Stimulated activated CD4-positive, alpha-beta T cell treated with anti-CD3 and anti-CD28 coated beads, Interleukin-2, amount 100 ng/mL, for 24 hours (primary cell): ENCODE measurements at places on chromosomes 2 and 18.

- DNase-seq = no peak
These were observed 542.8 kb downstream of the IRS1 start for GRCh38 chr2:226256709-226257376.

DNA sequence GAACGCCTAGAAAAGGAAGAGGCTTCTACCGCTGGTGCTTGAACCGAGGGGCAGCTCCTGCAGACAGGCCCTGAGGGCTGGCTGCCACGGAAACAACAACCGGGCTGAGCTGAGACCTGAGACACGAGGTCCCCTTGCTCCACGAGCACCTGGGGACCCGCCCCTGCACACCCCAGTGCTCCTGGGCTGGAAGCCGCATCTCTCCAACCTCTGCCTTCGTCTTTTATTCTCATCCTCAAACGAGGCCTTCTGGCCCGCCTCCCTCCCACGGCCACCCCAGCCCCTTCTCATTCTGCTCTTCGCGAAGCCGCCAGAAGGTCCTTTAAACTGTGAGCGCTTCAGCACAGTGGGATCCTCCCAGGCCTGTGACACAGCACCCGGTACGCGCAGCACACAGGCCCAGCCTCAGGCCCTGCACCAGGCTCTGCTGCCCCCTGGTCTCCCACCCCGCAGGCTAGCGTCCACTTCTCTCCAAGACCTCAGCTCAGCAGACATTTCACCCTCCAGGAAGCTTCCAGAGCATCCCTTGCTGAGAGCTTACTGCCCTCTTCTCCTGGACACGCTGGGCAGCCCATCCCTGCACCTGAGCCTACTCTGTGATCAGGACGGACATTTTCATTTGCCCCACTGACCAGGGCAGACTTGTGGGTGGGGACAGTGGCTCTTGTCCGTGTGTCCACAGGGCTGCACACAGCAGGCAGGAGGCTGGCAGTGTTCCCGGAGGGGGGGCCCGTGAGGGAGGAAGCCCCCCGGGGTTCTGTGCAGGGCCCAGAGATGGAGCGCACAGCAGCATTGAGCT lies 149.7 kb downstream of the PXDN start:
- no peak for DNase-seq

DNA sequence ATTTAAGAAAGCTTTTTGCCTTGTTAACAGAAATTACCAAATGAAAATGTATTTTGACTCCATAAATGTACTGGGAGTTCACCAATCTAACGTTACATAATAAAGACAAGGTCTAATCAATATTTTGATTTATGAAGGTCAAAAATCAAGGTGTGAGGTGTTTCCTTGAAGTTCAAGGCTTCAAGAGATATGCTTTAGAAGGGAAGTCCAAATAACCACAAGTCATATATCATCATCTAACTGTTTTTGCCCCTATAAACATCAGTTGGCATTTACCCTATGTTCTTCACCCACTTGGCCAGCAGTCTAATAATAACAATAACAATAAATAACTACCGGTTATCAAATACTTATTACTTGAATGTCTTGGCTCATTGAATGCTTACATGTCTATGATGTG lies 196.1 kb upstream of the ID2 start:
- no peak for DNase-seq

GRCh38 chr18:34809451-34810072 lies 99.5 kb downstream of the DTNA start:
- no peak for DNase-seq

GRCh38 chr2:152606081-152606480 lies 111.2 kb downstream of the PRPF40A start:
- DNase-seq = no peak

- no peak for DNase-seq
These were observed 27.7 kb upstream of the FRZB start for GRCh38 chr2:182894174-182894573.

DNA sequence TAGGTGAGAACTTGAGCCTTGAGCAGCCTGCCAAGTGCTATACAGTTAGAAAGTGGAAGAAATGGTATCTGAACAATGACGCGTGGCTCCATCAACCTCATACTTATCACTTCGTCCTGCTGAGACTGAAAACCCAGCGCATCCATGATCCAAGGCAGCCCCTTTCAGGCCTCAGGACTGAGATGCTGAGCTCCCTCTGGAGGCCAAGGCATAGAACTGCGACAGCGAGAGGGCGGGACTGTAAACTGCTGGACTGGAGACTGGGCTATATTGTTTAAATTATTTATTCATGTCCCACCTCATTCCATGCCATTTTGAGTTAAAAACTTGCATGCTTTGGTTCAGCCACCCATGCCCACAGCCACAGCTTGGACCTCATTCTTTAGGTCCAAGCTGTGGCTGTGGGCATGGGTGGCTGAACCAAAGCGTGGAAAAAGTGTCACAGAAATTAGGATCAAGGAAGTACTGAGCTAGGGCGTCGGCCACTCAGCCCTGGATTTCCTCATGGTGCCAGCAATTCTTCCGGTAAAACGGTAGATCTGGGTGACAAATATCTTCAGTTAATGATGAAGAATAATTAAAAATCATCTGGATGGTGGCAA lies 195.5 kb downstream of the L3MBTL4 start:
- DNase-seq = no peak

DNA sequence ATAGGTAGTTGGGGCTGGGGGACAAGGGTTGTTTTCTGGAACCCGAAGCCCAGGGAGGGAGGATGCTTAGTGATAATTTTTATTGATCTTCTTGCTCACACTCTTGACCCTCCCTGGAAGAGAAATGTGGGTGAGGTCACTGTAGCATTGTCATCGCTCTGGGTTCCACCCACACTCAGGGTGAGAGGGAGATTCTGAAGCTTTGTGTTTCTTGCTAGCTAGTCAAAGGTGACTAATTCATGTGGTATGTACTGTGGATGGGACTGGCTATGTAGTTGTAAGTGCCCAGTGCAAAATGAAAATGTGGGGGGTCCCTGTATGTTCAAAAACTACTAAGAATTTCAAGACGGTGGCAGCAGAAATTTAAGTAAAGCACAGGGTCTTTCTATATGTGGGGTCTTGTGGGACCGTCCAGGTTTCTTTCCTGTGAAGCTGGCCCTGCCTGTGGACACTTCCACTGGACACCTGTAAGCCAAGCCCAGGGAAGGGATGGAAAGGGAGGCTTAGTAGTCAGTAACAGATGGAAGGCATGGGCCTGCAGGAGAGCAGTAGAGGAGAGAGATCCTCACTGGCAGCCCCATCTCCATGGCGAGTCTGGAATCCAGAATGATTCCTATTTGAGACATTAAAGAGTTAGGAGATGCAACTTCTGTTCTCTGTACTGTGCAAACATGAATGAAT lies 35.0 kb downstream of the TSN start:
- no peak for DNase-seq

DNA sequence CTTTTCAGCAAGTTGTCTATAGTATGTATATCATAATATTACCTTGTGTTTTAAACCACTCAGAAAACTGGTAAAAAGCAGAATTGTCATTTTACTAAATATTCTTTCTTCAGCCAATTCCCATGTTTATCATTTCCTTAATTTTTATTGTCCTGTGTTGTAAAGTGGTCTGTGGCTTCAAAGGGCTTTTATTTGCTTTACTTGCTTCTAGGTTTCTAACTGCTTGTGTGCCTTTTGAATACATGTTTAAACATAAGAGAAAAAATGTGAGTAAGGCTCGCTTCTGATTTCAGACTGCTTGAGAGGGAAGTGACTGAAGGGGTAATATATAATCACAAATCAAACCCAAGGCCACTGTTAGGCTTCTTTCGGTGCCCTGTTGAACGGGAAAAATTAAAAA lies 407.5 kb upstream of the NRP2 start:
- DNase-seq = no peak

DNA sequence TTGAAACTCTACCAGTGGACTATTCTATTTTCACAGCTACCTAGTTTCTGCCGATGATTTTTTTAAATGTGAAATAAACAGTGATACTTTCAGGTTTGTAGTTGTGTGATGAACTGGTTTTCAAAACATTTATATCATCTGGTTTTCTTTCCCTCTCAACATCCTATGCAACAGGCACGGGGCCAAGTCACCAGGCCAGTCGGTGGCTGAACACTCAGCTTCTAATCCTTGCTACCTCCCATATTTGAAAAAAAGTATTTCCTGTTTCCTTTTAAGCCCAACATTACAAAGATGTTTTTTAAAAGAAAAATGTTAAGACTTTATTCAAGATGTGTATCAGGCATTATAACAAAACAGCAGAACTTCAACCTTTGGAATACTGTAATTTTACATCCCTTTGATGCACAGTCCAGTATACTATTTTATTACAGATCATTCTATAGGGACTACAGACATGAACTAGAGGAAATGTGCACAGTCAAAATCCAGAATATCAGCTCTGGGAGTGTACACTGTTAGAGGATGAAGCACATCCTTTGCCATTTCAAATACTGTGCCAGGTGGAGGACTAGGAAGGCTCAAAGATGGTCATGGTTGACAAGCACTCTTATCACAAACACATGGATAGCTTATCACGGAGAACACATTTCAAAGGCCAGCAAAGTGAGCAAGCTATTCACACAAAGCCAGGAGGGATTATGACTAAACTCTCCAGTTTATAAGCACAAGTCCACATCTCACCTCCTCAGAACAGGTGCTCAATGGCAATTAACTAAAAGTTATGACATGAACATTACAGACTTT lies 14.6 kb downstream of the MRPL35 start:
- DNase-seq = no peak

- no peak for DNase-seq
These were observed 51.3 kb downstream of the ZNF516 start for GRCh38 chr18:76443519-76444445.

DNA sequence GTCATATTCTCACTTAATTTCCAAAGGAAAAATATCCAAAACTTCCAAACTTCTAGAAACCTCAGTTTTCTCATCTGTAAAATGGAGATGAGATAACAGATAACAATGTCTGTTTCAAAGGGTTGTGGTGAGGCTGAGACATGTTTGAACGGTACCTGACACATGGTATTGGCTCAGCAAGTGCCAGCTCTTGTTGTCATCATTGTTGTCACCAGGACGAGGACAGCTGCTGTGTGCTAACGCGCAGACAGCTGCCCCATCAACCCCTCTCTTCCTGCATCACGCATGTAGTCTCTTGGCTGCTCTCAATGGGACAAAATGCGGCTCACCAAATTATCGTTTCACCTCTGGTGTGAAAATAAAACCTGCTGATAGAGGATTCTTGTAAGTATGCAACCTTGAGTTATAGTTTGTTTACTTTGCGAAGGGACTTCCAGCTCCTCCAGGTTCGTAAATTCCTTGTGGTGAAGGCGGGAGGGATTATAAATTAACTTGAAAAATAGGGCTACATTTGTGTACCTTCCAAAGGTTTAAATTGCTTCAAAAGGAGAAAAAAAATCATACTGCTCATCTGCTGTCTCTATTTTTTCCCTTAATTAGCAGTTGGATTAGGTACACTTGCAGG lies 605.4 kb downstream of the BCL11A start:
- no peak for DNase-seq

GRCh38 chr2:217451666-217452065 lies 551.1 kb downstream of the TNS1 start:
- DNase-seq = no peak

GRCh38 chr2:16198166-16198912 lies 258.0 kb downstream of the MYCN start:
- DNase-seq = no peak

DNA sequence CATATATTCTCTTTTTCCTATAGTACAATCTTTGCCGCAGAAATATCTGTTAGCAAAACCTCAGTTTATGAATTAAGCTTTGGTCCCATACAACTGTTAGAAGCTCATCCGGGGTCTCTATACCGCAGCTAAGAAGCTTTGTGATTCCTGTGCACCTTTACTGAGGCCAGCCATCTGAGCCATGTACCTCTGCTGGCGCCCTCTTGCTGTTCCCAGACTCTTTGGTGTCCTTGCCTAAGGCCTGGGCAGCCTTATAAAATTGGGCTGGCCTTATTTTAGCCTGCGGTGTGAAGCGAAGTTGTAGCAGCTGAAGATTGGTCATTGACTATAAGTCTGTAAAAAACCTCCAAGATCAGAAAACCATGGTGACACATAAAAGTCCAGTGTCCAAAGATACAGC lies 1135.1 kb upstream of the CHAC2 start:
- DNase-seq = no peak

DNA sequence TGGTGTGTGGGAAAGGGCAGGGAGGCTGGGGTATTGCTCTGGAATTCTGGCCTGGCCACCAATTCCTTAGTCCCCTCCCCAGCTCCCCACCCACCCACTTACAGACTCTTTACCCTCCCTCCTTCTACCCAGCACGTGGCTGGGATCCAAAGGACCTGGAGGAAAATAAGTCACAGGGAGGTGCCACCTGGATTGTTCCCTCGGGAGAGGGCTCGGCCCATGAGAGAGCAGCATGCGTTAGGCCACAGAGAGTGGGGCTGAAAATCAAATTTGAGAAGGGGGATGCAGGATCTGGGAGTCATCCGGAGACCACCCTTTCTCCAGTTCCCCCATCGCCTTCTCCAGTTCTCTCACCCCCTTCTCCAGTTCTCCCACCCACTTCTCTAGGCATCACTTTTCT lies 3.0 kb downstream of the ASPRV1 start:
- DNase-seq = no peak

- no peak for DNase-seq
These were observed 862.2 kb upstream of the DDX18 start for GRCh38 chr2:116952254-116952653.

DNA sequence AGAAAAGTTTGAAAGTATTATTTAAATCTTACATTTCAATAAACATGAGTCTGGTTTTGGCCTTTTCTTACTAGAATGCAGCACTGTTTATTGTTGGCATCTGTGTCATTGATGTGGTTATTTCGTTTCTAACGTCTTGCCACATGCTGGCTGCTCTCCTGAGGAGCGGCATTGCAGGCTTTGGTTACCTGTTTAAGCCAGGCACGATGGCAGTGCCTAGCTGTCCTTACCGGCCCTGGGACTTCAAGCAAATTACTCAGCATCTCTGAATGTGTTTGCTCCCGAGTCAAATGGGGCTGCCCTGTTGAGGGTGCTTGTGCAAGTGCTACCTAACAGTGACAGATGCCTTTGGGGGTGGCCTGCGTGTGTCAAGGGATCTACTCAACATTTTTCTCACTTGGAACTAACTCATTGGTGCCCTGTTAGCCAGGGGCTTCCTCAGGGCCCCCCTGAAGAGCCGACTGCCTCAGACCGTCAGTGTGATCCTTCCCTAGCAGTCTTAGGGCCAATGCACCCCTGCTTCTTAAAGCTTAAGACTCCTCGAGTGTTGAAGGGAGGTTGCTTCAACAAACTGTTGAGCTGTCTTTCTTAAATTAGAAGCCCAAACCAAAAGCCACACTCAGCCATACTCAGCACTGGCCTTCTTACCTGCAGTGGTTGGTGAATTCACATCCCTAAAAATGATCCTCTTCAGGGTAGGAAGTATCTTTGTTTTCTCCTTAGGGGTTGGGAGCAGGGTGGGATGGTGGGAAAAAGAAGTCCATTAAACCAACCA lies 151.5 kb downstream of the NCK2 start:
- DNase-seq = no peak

DNA sequence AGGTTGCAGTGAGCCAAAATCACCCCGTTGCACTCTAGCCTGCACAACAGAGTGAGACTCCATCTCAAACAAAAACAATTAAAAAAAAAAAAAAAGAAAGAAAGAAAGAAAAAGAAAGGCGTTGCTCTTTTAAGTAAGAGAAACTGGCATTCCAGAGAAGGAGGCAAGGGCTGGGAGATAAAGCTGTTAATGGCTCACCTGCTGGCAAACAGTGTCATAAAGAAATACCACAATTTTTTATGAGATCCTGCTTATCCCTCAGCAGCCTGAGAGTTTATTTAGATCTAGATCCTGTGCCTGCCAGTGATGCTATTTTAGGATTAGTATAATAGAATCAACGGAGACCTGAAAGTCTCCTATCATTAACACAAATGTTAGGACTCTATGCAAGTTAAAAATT lies 16.3 kb downstream of the SLC19A3 start:
- DNase-seq = no peak

- no peak for DNase-seq
These were observed 311.8 kb upstream of the MMADHC start for GRCh38 chr2:149899390-149899789.

- no peak for DNase-seq
These were observed 112.2 kb upstream of the PXDN start for GRCh38 chr2:1856475-1856874.
